ENCODE measurements at places on chromosomes 1 and 21. TPM values are rescaled to one million over a fixed set of nuclear protein-coding genes. Genes with fewer than 3 reads are reported as not detected.

The BTBD8 gene
- total RNA-seq: 1.8 TPM

GRCh38 chr1:41789661-41790330 lies 128.9 kb downstream of the HIVEP3 start:
- DNase-seq: no peak
- H3K27ac ChIP-seq: no peak overlapping the region
- no peak overlapping the region for H3K4me3 ChIP-seq
- H3K27me3 ChIP-seq: no peaks in the 10 kb centered on the region

- H3K27ac ChIP-seq: no peak overlapping the region
- no peak for DNase-seq
- H3K4me1 ChIP-seq: peaks cover 47% of the 10 kb centered on the region
Measured at GRCh38 chr1:28196330-28196729, 19.8 kb upstream of the PTAFR start.

GRCh38 chr1:3355089-3355488 lies 99.4 kb upstream of the ARHGEF16 start:
- no peaks in the 10 kb centered on the region for H3K4me1 ChIP-seq
- peaks cover 3% of the 10 kb centered on the region for H3K27me3 ChIP-seq
- H3K36me3 ChIP-seq: no peaks in the 10 kb centered on the region
- H3K4me3 ChIP-seq: no peak overlapping the region

The CGN gene
- total RNA-seq: 0.08 TPM
